ENCODE measurements at places on chromosomes 6 and 20. TPM values are rescaled to one million over a fixed set of nuclear protein-coding genes. Genes with fewer than 3 reads are reported as not detected.

The LPA gene
- polyA plus RNA-seq = 0.08 TPM

The MRPS18A gene
- 121 TPM for polyA plus RNA-seq

The SEMG1 gene
- polyA plus RNA-seq = 0.64 TPM

The ARHGAP18 gene
- polyA plus RNA-seq = 0.83 TPM

The TCP11 gene
- 0.11 TPM for polyA plus RNA-seq

The PLA2G7 gene
- polyA plus RNA-seq = 1.3 TPM

The C20orf144 gene
- 0.21 TPM for polyA plus RNA-seq

The SLC22A23 gene
- 15.8 TPM for polyA plus RNA-seq

The TOMM6 gene
- 560 TPM for polyA plus RNA-seq

The CDH26 gene
- 0.78 TPM for polyA plus RNA-seq

The SLC22A16 gene
- not detected for polyA plus RNA-seq

The UNC5CL gene
- polyA plus RNA-seq = 2.3 TPM

The NR2E1 gene
- polyA plus RNA-seq = not detected

All from H1 (cell line).